Lower lobe of right lung (tissue), 2 donors: ENCODE measurements at places on chromosomes 12 and 14.

GRCh38 chr12:26813812-26814211 lies 19.2 kb downstream of the ITPR2 start:
- DNase-seq, result no peak

- no peak for DNase-seq
Observed at GRCh38 chr12:5909560-5909959, 35.5 kb downstream of the ANO2 start.

DNA sequence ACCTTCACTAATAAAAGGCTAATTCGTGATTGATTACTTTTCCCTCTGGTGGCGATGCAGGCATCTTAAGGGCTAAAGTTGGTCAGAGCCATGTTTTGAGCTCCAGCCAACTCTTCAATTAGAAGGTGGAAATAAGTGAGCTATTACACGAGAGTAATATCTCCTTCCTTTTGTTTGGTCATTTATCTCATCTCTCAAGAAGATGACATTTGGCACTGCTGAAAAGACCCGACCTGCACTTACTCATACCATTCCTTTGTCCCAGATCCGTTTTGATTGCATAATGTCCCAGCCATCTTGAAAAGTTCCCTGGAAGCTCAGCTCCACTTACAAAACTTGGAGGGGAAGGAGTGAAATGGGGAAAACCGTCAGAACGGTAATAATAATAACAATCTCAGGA lies 316.2 kb downstream of the VRK1 start:
- no peak for DNase-seq

GRCh38 chr12:97075161-97075933 lies 168.3 kb downstream of the NEDD1 start:
- DNase-seq, result no peak

GRCh38 chr12:47302111-47302671 lies 222.4 kb upstream of the AMIGO2 start:
- DNase-seq, result no peak

DNA sequence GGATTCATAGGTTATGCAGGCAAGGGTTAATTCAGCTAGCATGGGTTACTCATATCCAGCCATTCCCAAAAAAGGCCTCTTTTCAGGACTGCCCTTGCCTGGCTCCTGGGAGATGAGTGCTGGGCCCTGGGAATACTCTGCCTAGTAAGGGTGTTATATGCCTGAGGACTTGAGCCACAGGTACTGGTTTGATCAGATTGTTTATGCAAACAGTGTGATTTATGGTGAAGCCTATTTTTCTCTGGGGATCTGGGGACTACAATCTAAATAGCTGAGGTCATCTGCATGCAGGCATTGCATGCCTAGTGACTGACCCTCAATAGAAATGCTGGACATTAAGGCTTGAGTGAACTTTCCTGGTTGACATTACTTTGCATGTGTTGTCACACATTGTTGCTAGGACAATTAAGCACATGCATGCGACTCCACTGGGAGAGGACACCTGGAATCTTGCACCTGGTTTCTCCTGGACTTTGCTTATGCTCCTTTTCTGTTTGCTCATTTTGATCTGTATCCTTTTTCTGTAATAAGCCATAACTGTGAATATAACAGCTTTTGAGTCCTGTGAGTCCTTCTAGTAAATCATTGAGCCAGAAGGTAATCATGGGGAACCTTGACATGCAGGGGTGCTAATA lies 73.0 kb downstream of the RAD51B start:
- DNase-seq, result no peak

- no peak for DNase-seq
Observed at GRCh38 chr12:108930155-108930554, 50.3 kb downstream of the DAO start.

DNA sequence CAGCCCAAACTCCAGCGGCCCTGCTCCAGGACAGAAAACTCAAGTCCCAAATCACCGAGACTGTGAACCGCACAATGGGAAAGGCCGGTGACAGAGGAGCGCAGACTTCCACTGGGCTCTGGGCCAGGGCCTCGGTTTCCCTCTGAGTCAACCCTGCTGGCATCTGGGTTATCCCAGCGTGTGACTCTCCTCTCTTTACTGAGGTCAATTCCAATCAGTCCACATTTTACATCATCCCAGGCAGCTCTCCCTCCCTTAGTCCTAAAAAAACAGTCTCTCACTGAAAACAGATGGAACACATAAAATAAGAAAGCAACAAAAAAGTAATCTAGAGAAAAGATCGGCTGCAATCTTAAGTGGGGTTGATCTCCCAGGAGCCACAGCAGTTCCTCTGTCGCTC lies 36.9 kb downstream of the ITPK1 start:
- DNase-seq, result no peak

DNA sequence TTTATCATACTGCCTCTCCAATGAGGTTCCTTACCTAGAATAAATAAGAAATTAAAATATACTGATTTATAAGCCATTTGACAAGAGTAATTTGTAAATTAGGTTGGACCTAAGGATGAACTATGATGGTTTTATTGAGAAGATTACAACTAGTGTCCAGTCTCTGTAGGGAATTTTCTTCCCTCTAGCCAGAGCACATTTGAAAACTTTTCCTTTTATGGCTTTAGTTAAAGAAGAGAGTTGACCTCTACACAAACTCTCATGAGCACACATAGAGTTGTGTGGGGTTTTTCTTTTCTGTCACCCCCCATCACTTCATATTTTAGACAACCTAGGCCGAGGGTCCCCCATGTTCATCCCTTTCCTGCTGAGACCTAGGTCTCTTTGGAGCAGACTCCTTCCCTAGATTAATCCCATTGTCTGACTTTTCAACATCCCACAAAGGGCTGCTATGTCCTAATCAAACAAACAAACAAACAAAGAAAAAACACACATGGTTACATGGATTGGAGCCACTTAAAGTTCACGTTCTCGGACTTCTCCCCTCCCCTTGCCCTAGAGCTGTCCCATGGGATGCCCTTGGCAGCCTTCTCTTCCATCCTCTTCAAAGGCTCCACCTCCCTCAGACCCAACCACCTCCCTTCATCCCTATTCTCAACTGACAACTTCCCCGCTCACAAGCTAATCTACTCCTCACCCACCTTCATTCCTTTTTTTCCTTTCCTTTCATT lies 40.7 kb downstream of the GPR135 start:
- no peak for DNase-seq

DNA sequence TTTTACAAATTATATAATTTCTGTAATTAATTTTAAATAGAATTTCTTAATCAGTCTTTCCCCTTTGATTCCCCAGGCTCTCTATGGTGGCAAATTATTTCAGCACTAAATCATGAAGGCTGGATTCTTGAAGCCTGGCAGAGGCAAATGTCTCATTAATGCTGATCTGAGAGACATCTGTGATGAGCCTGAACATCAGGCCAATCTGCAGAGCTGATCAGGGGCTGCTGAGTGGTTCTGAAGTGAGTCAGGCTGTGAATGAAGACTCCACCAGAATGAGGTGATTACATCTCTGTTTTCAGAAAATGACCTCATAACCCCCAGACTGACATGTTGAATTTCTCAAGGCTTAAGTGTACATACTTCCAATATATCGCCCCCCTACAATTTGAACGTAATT lies 124.2 kb upstream of the MIS18BP1 start:
- no peak for DNase-seq

DNA sequence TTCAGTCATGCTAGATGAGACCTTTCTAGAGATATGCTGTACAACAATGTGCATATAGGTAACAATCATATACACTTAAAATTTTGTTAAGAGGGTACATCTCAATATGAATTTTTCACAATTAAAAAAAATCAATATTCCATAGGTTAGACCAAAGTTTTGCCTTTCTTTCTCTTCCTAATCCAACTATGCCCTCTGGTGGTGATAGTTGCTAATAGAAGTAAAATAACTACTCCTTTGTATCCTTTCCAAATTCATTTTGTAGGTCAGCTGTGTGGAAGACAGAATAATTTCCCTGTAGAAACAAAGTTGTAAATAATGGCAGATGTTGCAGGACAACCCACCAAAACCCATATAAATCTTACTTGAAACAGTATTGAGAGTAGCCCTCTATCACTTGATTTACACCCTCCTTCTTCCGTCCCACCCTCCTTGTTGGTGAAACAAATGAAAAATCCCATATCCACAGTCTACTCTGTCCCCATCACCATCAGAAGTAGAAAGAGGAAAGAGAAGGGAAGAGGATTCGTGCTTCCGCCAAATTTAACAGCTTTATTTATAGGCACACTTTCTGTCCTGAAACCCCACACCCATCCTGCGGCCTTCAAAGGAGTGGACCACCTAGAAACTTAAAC lies 34.2 kb upstream of the KICS2 start:
- DNase-seq, result no peak

- no peak for DNase-seq
Observed at GRCh38 chr14:61620130-61620946, 75.0 kb upstream of the HIF1A start.

- DNase-seq, result peak; percentile 89
Observed at GRCh38 chr12:39912211-39912980, 193.5 kb downstream of the SLC2A13 start.

GRCh38 chr12:76236640-76237039 lies 111.6 kb downstream of the BBS10 start:
- no peak for DNase-seq

DNA sequence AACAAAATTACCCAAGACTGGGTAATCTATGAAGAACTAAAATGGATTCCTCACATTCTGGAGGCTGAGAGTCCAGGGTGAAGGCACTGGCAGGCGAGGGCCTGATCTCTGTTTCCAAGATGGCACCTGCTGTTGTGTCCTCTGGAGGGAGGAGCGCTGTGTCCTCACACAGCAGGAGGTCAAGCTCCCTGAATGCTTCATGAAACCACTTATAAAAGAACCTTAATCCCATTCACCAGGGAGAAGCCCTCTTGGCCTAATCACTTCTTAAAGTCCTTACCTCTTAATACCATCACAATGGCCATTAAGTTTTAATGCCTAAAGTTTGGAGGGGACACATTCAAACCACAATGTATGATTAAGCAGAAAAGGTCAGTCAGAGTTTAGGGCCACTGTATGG lies 172.4 kb downstream of the EMP1 start:
- no peak for DNase-seq

GRCh38 chr12:109610523-109610922 lies 36.9 kb downstream of the MVK start:
- no peak for DNase-seq

GRCh38 chr14:70107309-70107708 lies 81.4 kb downstream of the SLC8A3 start:
- no peak for DNase-seq

DNA sequence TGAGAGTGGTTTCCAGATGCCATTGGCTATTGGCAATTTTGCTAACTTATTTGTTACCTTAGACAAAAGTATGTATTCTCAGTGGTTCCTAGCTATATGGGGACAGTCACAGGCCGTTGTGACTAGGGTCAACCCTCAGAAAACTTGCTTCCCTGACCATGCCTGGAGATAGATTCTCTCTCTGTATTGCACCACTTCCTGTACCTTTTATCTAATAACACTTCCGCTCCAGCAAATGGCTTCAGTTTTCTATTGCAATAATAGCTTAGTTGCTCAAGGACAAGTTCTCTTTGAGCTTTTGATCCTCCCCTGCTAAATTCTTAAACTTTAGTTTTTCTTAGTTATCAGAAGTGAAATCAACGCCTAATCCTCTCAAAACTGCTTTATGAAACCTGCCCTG lies 338.0 kb downstream of the RMST start:
- DNase-seq, result no peak

GRCh38 chr14:47332939-47333338 lies 342.5 kb downstream of the MDGA2 start:
- no peak for DNase-seq

- no peak for DNase-seq
Observed at GRCh38 chr14:77377502-77377844, 294 bp downstream of the SAMD15 start.
